ENCODE measurements at places on chromosomes 7 and 10. TPM values are rescaled to one million over a fixed set of nuclear protein-coding genes. Genes with fewer than 3 reads are reported as not detected.

- no peak for DNase-seq
Measured at GRCh38 chr10:110498982-110499795, 1.5 kb downstream of the DUSP5 start.

DNA sequence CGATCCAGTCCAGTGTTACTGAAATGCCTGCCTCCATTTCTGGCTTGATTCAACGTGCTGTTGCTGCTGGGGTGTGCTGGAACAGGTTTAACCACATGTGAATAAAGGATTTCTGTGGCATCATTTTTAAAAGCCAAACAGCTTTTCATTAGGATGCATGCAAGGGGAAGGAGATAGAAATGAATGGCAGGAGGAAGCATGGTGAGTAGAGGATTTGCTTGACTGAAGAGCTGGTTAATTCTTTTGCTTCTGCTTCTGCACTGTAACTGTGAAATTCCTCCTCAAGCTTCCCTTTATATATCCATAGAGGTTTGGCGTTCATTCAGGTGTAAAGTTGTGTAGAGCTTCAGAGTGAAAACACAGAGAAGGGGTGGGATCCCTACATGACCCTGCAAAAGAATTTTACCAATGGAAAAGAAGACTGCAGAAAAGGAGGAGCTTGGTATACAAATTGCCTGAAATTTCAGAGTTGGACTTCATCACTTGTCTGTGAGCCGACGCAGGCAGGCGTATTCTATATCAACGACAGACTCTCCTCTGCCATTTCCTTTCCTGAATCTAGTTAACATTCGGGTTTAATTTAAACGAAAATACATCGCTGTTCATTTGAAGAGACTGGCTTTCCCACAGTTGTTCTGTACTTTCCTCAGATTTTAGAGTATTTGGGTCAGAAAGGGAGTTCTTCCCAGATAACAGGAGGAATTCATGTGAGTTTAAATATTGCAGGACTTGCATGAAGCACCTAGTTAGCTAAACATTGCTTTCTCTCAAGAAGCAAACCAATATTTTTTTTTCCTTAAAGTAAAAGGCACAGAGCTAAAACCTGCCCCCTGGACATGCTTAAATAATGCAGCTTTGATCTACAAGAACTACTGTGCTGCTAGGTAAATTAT is at the start of gene SOSTDC1:
SOSTDC1 (minus strand) TSS at position 270 of the 893 bp plus-strand sequence; CDS start at position 200, 70 bp downstream.
- DNase-seq: no peak

The ACSL5 gene
- total RNA-seq: 2.4 TPM

- DNase-seq: no peak
Measured at GRCh38 chr10:43970717-43971116, 322.0 kb upstream of the ZNF32 start.

- DNase-seq: no peak
Measured at GRCh38 chr10:88960802-88961201, 8.2 kb upstream of the ACTA2 start.

DNA sequence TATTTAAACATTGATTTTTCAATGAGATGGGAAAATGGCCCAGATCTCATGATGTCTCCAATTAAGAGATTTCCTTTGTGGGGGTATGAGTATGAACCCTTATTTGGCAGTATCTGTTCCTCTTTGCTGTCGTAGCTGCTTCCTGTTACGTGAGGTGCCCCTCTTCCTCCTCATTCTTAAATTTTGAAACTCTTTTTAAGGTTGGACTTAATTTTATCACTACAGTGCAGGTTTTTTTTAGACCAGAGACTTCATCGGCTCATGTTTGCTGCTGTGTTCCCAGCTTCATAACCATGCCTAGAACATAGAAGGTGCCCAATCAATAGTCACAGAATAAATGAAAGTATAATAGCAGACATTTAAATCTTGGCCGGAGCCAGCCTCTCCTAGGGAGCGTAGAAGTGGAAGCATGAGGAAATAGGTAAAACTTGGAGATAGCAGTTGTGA is 2.4 kb downstream of the MIOS start:
- DNase-seq: no peak

The CHAT gene
- not detected for total RNA-seq

DNA sequence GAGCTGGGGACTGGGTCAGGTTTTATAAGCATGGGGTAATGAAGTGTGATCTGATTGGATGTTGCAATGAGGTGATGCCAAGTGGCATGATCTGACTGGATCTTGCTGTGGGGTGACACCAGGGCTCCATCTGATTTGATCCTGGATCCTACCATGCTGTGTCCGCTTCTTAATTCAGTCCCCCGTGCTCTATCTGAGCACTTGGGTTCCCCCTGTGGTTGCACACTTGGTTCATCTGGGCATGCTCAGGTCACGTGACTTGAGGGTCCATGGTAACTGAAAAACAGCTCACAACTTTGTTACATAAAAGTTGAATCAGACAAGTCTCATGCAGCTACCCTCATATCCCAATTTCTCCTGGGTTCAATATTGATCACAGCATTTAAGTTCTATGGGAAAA is 448.6 kb upstream of the NRP1 start:
- no peak for DNase-seq

- DNase-seq: no peak
Measured at GRCh38 chr10:75508814-75509306, 77.4 kb downstream of the LRMDA start.

DNA sequence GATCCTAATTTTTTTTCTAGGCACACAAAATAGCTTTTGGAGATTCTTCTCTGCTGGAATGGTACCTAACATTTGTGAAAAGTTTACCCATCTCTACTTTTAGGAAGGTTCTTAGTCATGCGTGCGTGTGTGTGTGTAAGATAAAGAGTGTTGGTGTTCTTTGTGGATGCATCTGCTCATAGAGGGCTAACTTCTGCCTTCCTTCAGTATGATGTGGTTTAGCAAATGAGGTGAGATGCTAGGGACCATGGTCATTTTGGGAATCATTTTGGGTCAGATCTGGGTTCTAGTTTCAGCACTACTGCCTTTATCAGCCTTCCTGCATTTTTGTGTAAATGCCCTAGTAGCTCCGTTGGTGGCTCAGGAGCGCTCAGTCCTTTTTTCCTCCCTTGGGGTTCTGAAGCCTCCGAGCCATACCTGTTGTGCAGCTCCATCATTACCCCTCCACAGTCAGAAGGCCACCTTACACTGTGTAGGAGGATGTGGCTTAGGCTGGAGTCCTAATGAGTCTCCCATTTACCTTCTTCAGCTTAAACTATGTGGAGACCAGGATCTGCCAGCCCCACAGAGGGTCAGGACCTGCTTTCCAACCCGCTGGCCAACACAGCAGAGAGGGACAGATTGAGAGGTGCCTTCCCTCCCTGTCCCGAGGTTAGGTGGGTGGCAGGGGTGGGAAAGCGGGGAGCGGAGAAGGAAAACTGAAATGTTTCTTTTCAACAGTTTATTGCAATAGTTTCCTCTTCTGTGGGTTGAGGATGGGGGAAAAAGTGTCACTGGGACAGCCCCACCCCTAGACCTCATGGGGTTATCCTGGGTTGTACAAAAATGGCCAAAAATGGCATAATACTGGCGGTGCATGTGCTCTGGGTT is 31.2 kb downstream of the TSPAN14 start:
- DNase-seq: no peak

DNA sequence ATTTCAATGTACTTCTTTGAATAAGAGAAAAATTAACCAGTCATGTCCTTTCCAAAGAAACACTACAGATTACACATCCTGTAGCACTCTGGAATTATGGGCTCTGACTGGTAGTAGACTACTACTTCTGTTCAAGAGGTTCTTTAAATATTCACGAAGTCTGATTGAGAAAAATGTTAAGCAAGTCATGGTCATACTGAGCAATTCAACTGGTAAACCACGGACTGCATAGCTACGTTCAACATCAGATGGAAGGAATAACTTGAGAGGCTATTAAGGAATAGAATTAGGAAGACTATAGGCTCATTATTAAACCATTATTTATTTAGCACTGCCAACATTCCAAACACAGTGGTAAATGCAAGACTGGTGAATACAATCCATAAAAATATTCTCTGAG is 160.8 kb downstream of the IMMP2L start:
- DNase-seq: no peak

- DNase-seq: no peak
Measured at GRCh38 chr7:41832941-41833340, 130.1 kb upstream of the INHBA start.

DNA sequence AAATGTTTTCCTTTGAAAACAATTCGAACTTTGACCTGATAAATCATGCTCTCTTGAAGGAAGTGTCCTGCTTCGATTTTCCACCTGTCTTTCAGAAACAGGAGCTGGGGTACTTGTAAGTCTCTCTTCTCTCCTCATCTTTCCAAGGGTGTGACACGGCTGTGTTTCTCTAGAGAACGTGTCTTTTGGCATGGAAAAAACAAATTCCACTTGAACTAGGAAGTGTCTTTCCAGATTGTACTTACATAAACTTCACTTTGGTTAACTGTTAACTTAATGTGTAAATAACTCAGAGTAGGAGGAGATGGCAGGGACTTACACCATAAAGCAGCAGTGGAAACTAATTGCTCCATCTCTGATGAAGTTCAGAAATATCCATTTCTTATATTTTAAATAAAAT is 4.2 kb upstream of the CALCR start:
- DNase-seq: no peak

GRCh38 chr7:124764847-124765400 is 668 bp downstream of the GPR37 start:
- DNase-seq: peak; percentile 42
